ENCODE measurements at places on chromosomes 4 and X.

DNA sequence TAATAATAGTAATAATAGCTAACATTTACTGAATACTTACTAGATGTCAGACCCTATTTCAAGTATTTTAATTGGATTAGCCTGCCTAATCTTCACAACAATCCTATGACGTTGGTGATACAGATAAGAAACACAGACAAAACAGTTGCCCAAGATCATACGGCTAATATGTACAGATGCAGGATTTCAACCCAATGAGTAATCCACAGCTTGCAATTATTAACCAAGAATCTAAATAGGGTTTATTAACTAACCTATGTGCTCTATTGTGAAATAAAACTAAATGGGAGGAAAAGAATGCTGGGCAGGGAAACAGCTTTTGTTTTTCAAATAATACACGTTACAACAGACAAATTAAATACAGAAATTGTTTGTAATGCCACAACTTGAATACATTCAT is 23.4 kb downstream of the FBXO8 start:
- no peak for DNase-seq

- no peak for DNase-seq
Observed at GRCh38 chr4:185920691-185921260, 108.8 kb upstream of the SORBS2 start.

- DNase-seq = no peak
Observed at GRCh38 chr4:152485726-152486276, 50.1 kb downstream of the FBXW7 start.

DNA sequence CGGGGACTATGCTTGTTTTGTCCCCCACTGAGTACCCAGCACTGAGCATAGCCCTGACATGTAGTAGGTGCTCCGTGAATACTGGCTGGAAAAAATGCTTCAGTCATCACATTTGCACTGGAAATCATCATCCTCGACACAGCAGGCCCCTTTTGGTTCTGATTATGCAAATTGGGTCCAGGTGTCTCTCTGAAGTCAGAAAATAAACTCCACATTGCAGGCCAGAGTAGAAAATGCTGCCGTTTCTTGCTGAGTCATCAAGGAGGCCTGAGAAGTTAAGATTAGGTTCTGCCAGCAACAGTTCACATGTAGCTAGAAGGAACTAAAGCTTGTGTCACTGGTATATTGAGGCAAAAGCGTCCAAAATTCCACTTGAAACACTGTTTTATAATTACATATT is 15.0 kb upstream of the STK32B start:
- no peak for DNase-seq

DNA sequence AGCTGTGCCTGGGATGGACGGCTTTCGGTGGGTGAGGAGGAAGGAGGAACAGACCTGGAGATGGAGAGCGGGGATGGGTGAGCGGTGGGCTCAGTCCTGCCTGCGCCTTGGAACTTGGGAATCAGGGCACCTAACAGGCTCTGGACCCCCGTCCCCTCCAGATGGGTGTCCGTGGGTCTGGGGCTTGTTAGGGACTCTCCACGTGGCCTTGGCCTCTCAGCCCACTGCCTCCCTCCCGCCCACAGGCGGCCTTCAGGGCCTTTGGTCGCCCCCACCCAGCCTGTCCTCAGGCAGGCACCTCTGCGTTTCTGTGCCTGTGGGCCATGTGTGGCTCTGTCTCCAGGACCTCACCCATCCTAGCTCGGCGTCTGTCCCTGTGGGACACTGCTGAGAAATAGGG is 29.0 kb downstream of the TRMT44 start:
- DNase-seq = no peak

DNA sequence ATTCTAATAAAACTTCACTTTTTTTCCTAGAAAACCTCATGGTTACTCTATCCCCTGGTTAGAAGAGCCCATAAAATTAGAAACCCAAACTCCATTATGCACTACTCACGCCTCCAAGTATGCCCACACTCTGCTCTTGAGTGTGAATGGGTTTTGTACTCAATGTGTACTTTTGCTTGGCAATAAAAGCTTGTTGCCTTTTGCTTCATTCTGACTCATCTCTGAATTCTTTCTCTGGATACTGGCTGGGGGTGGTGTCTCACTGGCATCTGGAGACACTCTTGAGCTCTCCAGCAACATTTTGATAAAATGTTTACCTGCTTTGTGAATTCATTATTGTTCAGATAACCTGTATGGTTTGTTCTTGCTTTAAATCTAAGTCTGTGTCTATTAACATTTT is 963.3 kb downstream of the TRAM1L1 start:
- no peak for DNase-seq

DNA sequence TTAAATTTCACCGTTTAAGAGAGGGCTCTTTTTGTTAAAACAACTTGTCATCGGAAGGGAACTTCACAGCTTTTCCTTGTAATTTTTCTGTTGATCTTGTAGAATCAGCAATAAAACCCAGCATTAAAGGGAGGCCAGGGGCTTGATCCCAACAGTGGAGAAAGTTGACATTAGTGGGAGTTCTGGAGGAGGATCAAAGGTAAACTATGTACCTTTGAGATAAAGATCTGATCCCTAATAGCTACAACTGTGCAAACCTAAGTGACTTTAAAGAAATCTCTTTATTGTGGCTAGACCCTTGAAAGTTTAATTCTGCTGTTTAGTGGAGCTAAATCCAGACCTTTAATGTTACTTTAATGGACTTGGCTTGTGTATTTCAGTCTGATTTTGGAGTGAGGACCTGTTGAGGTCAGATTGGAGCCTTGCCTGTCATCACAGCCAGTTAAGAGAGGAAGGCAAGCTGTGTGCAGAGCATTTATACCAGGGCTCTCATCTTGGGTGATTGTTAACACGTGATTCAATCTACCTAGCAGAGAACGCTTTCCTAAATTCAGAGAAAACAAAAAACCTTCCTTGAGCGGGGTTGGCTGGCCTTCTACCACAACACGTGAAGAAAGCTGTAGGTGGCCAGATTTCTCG is 1.7 kb downstream of the DOCK11 start:
- DNase-seq = no peak

DNA sequence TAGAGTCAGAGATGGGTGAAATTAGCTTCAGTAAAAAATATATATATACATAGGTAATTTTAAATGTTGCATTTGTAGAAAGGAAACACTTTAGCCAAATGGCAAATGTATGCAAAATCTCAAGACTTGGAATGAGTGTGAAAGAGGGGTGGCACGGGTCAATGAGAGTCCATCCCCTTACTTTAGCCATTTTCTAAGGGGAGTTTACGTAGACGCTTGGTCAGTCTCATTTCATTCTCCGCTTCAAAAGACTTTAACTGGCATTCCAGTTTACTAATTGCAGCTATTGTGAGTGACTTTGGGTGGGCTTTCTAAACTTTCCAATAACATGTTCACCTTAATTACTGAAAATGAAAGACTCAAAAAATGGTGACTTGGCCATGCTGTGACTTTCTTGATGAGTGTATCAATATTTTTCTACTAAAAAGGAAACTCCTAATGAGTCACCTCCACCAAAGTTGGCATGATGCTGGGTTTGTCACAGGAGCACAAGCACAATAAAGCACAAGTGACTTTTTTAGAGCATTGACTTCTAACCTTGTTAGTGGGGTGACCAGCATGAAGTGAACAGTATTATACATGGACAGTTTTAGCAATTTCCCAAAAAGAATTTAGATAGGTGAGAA is 356.0 kb upstream of the RASGEF1B start:
- no peak for DNase-seq

DNA sequence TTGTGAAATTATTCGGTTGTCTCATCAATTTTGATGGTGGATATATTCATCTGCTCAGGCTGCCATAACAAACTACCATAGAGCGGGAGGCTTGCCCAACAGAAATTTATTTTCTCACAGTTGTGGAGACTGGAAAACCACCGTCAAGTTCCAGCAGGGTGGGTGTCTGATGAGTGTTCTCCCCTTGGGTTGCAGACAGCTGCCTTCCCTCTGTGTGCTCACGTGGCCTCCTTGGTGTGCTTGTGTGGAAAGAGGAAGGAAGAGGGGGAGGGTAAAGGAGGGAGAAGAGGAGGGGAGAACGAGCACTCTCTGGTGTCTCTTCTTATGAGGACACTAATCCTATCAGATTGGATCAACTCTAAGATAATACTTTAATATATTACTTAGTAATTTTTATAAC is 123.8 kb upstream of the TEX13D start:
- no peak for DNase-seq

DNA sequence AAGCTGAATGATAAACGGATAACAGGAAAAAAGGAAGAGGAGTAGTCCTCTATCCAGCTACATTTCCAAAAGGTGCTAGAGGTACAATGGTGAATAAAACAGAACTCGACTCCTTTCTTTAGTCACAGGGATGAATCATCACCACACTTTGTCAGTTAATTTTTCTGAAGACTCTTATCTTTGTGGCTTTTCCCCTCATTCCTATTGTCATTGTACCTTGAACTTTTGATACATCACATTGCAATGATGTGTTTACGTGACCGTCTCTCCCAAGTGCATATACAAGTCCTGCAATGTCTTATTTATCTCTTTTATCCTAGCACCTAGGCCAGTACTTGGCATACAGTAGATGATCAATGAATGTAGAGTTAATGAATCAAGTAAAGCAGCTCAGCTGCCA is 134.7 kb downstream of the LHFPL1 start:
- no peak for DNase-seq

DNA sequence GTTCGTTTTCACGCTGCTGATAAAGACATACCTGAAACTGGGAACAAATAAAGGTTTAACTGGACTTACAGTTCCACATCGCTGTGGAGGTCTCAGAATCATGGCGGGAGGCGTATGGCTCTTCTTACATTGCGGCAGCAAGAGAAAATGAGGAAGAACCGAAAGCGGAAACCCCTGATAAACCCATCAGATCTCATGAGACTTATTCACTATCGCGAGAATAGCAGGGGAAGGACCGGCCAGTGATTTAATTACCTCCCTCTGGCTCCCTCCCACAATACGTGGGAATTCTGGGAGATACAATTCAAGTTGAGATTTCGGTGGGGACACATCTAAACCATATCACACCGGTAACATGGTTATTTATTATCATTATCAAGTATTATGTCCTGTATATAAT is 2204.5 kb downstream of the ARAP2 start:
- no peak for DNase-seq

DNA sequence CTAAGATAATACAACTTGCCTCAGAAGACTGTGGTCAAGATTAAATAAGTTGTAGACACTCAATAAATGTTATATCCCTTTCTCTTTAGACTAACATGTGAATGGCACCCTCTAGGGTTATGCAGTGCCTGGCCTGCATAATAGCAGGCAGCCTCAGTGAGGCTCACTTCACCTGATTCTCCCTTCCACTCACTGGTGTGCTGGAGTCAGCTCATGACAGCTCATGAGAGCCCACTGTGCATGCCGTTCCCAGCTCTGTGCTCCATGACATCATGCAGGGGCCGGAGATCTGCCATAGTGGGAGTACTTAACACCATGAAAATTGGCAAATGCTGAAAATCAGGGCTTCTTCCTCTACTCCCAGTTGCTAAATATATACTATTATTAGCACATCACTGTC is 64.5 kb downstream of the TEC start:
- no peak for DNase-seq

DNA sequence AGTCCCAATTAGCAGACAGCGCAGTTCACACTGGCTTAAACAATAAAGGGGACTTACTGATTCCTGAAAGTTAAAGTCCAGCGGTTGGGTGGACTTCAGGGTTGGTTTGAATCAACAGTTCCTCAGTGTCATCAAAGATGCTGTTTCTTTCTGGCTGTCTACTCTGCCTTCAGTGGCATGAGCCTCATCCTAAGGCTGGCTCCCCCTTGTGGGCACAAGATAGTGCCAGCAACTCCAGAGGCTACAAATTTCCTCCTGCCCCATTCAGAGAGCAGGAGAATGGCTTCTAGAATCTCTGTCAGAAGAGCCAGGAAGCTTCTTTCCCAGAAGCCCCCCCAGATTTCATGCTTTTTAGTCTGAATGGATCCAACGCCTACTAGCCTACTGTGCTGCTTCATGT is 82.4 kb upstream of the MTM1 start:
- DNase-seq = peak; percentile 11

DNA sequence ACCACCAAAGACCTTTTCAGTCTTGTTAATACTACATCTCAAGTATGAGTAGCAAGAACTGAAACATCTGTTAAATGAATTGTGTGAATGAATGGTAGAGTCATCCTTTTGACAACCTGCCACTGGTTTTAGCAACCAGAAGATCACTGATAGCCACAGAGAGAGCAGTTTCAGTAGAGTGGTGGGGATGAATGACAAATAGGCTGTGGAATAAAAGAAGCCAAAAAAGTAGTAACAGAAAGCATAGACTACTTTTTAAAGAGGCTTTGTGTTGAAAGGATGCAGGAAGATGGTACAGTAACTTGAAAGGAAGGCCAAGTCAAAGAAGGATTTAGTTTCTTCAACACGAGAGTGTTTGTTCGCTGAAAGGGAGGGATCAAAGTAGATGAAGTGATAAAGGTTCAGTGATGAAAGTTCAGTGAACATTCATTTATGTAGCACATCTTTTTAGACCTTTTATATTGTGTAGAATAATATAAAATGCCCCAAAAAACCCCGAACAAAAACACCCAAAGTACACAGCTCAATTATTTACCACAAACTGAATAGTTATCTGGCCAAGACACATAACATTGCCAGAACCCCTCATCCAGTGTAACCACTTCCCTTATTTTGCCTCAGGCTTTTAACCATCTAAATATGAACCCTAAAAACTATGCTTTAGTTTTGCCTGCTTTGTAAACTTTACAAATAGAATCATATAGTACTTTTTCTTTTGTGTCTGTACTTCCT is 40.1 kb upstream of the EIF1AX start:
- DNase-seq = no peak

DNA sequence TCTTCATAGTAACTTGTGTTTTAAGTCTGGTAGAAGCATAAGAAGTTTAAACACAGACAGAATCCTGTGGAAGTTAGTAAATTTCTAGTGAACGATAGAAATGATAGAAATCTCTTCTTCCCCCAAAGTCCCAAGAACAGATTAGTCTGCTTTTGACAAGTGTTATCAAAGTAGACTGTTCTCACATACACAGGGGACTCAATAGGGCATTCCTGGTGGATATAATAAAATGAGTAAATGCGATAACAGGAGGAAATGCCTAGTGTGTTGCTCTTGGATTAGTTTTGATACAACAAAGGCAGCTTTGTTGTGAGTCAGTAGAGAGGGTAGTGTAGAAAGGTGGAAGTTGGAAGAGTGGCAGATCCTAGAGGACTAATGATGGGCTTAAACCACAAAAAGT is 43.5 kb downstream of the CLCN3 start:
- DNase-seq = no peak

DNA sequence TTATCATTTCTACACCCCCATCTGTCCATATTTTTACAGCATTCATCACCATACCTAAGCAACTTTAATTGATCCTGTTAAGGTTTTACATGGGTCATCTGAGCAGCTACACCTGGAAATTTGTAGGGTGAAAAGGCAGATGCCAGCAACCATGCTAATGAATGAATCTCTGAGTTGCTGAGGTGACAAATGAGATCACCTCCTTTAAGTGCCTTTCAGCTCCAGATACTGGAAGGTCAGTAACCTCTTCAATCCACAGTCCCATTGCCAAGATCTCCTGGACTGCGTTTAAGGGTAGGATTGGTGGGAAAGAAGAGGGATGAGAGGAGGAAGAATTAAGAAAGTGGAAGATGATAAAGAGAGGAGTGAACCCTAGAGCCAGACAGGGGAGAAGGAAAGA is 8.5 kb upstream of the BMP3 start:
- DNase-seq = no peak

- DNase-seq = no peak
Observed at GRCh38 chrX:98350940-98351339, 1467.2 kb downstream of the RPA4 start.

Measured in amygdala (tissue), 56 donors.